D341Med (cell line): ENCODE measurements at places on chromosomes 4 and X.

DNA sequence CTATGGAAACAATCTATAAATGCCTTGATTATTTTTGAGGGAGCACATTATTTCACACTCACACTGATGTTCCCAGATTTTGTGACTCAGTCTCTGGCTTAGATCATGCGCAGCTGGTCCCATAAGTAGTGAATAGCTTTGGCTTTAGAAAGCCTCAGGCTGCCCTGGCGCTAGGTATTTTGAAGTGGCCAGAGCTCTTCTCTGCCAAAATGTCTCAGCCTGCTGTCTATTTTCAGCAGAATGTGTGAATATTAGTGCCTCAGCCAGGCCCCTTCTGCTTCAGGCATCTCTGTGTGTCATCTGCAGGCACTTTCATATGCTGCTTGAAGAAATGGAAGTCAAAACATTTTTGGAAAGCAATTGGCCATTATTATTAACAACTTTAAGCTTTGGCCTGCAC, 931.0 kb upstream of the INTU start:
- DNase-seq = no peak

DNA sequence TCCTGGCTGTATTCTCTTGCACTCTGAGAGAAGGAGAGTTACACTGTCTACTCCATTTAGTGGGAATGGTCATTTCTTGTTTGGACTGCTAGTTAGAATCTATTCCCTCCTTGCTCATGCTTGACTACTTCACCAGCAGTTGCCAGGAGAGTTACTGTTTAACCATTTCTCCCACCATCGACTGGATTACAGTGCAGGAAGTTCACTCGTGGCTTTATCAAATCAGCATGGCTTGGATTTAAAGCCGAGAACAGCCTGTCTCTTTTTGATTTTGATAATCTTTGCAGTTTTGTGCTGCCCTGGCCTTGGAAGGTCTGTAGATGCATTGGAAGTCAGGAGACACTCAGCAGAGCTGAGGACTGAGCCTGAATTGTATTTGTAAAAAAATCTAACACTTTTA, 3.2 kb downstream of the GBA3 start:
- no peak for DNase-seq

GRCh38 chr4:125986307-125986706, 671.6 kb downstream of the FAT4 start:
- DNase-seq = no peak

DNA sequence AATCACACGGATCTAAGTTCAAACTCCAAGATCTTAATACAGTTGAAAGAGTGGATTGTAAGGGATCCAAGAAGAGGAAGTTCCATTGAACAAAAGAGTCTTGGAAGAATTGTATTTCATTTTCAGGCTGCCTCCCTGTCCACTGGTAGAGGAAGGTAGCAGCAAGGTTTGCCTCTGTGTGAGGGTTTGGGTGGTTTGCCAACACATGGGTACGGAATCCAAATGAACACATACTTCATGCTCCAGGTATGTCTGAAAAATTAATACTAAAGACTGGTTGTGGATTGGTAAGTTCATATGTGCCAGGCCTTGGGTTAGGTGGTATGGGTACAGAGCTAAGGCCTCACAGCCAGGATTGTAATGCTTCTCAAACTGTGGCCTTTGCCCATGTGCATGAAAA, 523.6 kb upstream of the BOD1L1 start:
- DNase-seq = no peak

- no peak for DNase-seq
These were observed 64.7 kb downstream of the NKX6-1 start for GRCh38 chr4:84434344-84434743.

DNA sequence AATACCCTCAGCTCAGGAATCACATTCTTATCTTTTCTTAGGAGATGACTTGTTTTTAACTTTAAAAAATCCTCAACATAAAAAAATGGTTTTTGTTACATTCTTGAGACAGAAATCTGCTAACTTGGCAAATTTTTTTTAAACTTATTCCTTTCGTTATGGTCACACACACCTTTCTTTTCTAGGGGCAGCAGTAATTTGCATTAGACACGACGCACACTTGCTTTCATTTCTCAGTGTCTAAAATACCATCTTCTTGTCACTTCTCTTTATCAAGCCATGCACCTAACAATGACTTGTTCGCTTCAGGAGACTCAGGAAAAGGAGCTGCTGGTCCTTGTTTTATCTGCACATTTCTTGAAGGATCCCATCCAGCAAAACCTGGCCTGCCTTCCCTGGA, 112.6 kb upstream of the TBL1X start:
- DNase-seq = no peak

DNA sequence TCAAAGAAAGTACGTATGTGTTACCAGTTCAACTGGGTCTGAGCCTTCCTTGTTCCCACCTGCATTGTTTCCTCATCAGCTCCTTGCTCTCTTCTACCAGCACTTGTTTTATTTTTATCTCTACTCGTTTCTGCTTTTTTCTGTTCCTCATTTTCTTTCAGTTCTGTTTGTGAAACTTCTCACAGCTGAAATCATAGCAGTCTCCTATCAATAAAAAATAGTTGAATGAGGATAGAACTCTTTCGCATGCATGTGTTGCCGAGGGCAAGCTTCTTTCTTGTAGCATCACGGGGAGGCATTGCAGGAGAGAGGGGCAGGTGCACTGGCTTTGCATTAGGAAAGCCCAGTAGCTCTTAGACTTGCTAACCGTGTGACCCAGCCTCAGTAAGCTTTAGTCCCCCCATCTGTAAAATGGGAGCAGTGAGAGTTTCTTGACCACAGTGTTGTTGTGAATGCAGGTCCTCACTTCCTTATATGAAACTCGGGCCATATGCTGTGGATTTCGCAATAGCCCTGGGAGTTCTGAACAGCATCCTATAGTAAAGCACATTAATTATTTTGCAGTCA, 24.7 kb downstream of the OFD1 start:
- no peak for DNase-seq

DNA sequence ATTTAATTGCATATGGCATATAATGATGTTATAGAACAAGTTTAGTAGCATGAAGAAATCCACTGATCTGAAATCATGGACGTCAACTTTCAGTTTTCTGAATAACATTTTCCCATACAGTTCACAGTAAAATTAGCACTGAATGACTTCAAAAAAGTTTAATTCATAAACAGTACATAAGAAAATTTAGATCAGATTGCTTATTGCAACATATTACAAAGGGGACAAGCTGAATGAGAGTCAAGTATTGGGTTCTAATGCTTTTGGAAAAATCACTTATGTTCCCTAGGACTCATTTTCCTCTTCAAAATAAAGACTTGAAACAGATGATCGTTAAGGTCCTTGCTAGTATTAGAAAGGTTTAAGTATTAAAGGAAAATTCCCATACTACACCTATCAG, 898.3 kb upstream of the INTU start:
- DNase-seq = no peak

DNA sequence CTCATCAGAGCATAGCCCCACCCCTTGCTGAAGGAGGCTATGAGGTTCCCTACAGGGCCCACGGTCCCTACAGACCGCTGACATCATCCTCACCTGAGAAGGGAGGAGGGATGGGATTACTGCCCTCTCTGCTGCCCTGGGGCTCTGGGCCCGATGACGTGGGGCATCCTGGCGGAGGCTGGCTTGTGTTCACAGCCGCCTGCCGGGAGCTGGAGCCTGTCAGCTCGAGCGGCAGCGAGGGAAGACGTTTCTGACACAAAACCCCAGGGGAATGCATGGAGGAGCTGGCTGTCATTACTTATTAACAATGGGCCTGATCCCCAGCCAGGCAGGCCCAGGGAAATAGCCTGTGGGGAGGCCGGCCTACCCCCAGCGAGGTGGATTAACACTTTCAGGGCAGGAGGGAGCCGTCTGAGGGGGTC, 106.6 kb upstream of the ATP6AP2 start:
- peak; percentile 80 for DNase-seq

- no peak for DNase-seq
These were observed 70.7 kb downstream of the RASL11B start for GRCh38 chr4:52932591-52933470.

DNA sequence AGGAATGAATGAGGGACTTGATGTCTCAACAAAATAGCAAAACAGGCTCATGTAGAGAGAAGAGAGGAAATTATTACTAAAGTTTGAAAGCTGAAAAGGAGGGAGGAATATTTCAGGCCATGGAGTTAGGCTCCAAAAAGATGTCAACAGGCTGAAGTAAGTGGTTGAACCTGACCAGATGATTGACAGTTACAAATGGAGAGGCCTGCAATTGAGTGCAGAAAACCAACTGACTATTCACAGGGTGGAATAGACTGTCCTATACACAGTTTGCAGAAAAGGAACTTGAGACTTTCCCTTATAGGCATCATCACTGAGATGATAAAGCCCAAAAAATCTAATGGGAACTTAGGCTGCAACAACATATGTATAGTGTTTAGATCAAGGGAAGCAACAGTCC, 233.3 kb downstream of the AR start:
- DNase-seq = no peak

- DNase-seq = peak; percentile 34
These were observed 1685.9 kb upstream of the TENM3 start for GRCh38 chr4:180557348-180557747.

DNA sequence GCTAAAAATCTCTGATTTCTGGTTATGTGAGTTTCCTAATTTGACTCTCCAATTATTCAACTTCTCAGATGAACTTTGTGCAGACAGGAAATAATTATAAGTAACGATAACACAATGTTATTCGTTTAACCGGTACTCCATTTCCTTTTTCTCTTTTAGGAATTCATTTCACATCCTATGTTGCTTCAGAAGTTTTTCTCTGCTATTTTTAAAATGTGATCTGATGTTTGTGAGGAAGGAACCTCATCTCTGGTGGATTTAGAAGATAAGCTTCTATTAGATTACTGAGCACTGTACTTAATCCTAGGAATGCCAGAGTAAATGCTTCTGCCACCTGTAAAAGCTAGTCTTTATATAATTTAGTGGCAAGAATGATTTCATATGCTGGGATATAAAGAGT, 116.0 kb upstream of the ETNPPL start:
- DNase-seq = no peak

DNA sequence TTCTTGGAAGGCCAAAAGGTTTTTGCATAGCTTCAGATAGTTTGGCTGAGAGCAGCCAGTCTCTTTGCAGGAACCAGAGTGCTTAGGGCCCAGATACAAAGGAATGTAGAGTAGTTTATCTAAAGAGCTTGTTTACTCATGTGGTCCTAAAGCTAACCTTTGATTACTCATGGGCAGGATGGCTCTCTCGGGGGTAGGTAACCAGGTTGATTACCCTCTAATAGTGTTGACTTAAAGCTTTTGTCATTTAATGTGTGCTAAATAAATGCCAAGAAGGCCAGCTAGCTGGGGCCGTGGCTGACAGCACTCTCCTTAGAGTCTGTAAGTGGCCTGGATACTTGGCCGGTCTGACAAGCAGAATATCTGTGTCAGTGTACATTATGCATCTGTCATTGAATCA, 69.7 kb upstream of the MAGEB16 start:
- no peak for DNase-seq

DNA sequence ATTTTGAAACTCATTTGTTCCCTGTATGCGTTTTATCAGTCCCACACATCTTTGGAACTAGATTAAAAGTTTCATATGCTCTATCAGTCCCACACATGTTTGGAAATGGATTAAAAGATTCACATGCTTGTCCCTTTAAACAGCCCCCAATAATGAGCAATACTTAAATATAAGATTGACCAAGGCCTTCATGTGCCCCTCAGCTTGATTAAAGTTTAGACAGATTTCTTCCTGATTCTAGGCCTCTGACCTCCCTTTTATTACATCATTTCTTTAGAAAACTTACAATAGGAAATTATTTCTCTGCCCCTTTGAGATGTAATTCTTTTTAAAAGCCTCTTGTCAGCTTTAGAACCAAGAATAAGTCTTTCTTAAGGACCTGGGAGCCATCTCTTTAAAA, 31.7 kb upstream of the CABS1 start:
- no peak for DNase-seq
